Activated B cell treated with CpG ODN at 0.5 μM for 24 hours (primary cell): ENCODE measurements at places on chromosomes 2 and 18. TPM values are rescaled to one million over a fixed set of nuclear protein-coding genes. Genes with fewer than 3 reads are reported as not detected.
A peak's percentile ranks its signal among the peaks of the same experiment; 100 is the strongest.

DNA sequence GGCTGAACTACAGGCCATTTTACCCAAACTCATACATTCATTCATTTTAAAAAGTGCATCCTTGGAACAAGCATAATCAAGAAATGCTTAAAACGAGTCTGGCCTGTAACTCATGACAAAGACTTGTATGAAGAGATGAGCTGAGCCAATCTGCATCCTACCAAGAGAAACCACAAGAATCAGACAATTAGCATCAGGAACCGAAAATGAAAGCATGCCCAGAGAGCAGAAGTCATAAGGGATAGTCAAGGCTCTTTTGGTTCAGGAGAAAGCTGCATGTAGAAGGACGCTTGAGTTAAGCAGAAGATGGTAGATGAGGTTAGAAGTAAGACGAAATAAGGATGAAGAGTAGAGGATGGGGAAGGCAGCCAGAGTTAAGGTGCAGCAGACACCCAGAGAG is 137.0 kb upstream of the CTNNA2 start:
- no peak for DNase-seq

GRCh38 chr18:2976218-2977132 is 36.5 kb downstream of the LPIN2 start:
- no peak for DNase-seq

DNA sequence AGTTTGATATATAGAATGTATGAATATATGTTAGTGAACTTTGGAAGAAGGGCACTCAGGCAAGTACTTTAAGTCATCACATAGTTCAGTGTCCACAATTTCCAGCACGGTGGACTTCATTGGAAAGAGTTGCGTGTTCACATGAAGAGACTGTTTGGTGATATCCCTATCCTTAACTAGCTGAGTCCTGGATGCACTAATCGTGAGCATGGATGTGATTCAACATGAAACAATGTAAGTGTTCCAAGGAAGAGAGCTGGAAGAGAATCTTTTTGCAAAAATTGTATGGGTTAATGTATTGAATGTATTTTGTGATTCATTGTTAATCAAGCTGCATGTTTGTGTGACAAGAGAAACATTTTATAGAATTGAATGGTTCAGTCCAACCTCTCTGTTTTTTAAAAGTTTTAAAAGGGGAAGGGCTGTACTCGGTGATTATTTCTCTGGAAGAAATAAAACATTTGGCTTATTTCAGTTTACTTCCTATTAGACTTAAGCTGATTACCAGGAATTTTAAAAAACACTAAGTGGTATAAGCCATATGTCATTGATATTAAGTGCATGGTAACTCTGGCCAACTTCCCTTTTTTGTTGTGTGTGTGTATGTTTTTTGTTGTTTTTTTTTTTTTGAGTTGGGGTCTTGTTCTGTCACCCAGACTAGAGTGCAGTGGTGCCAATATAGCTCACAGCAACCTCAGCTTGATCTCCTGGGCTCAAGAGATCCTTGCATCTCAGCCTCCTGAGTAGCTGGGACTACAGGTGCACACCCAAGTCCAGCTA is 8.6 kb downstream of the XRCC5 start:
- DNase-seq: no peak

- DNase-seq: no peak
Observed at GRCh38 chr2:233080836-233081229, 20.7 kb downstream of the INPP5D start.

DNA sequence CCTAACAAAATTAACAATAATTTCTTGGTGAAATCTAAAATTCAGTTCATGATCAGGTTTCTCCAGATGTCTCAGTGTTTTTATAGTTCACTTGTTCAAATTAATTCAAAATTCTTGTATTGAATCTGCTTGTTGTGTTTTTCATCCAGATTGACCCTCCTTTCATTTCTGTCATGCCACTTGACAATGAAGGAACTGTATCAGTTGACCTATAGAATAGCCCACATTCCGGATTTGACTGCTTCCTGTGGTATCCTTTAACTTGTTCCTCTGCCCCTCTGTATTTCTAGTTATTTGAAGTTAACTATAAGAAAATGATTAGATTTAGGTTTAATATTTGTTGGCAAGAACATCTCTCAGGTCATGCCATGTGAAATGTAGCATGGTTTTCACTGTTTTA is 53.3 kb downstream of the TWSG1 start:
- no peak for DNase-seq

- DNase-seq: no peak
Observed at GRCh38 chr2:229715895-229716507, 1.6 kb upstream of the DNER start.

DNA sequence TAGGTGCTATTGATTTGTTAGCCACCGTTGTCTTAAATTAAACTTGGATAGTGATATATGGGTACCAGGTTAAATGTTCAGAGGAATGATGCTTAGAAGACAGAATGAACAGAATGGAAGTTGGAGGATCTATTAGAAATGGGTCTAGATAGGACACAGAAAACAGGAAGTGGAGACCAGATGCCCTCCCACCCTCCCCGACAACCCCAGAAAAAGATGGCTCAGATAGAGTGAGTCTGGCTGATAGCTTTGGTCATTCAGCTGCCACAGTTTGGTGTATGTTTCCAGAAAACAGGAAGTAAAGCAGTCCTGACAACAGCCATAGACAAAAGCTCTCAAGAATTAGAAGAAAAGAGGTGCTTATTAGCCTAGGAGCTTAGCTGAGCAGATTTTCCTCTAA is 71.5 kb upstream of the DSG1 start:
- no peak for DNase-seq

- DNase-seq: no peak
Observed at GRCh38 chr2:101775636-101776035, 78.1 kb downstream of the MAP4K4 start.

GRCh38 chr2:222733470-222733845 is 62.0 kb downstream of the MOGAT1 start:
- DNase-seq: no peak

- no peak for DNase-seq
Observed at GRCh38 chr2:102166189-102166845, 20.5 kb upstream of the IL1RL2 start.

GRCh38 chr2:230891509-230891908 is 26.8 kb downstream of the ITM2C start:
- no peak for DNase-seq

- DNase-seq: no peak
Observed at GRCh38 chr2:205930209-205930608, 155.8 kb downstream of the INO80D start.

GRCh38 chr2:54008439-54008838 is 37.6 kb upstream of the PSME4 start:
- no peak for DNase-seq

- DNase-seq: peak; percentile 56
Observed at GRCh38 chr2:233418761-233419546, 64.7 kb downstream of the DGKD start.

GRCh38 chr2:200377355-200378336 is 71.2 kb downstream of the SPATS2L start:
- no peak for DNase-seq

DNA sequence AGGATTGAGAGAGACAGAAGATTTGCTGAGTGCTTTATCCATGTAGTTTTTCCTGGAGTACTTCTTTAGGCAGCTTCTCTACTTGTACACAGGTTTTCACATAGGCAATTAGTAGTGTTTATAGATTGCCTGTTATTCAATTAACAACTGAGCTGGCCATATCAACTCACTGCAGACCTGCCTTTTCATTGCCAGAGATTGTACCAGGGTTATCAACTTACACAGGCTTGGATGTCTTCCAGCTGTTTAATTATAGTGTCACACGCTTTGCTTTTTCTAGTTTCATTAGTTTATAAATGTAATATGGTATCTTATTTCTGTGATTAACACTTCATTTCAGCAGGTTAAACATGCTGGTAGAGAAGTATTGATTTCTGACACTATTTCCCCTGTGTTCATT is 125.9 kb downstream of the GPD2 start:
- no peak for DNase-seq

- no peak for DNase-seq
Observed at GRCh38 chr2:164773635-164774034, 68.0 kb downstream of the COBLL1 start.

DNA sequence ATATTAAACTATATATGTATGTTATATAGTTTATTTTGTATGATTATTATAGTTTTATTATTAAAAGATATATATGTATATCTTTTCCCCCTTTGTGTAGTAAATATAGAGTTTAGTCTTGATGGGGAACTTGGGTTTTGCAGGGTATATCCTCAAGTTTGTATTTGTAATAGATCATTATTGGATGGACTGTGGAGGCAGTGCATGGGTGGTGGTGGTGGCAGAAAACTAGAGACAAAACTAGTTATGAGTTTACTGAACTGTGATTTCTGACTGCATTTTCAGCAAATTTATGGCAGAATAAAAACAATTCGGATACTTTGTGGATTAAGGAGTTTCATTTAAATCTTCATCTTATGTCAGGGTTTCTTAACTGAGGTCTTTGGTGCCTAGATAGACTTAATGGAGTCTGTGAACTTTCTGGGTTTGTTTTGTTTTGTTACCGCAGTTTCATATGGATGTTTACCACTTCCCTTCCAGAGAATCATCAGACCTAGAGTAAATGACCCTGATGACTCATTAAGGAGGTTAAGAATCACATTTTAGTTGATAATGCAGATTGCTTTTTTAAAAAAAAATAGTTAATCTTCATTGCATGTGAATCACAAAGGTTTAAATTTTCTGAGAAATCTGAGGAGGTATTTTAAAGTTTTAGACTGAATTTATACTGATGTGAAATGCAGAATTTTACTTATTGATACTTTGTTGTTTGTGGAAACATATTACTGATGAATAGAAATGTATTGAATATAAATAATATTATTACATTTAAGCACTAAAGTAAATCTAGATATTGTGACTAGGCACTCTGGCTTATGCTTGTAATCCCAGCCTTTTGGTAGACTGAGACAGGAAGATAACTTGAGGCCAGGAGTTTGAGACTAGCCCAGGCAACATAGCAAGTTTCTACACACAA is 14.5 kb downstream of the EPC2 start:
- no peak for DNase-seq

GRCh38 chr2:45777996-45778719 is 126.7 kb downstream of the PRKCE start:
- no peak for DNase-seq

DNA sequence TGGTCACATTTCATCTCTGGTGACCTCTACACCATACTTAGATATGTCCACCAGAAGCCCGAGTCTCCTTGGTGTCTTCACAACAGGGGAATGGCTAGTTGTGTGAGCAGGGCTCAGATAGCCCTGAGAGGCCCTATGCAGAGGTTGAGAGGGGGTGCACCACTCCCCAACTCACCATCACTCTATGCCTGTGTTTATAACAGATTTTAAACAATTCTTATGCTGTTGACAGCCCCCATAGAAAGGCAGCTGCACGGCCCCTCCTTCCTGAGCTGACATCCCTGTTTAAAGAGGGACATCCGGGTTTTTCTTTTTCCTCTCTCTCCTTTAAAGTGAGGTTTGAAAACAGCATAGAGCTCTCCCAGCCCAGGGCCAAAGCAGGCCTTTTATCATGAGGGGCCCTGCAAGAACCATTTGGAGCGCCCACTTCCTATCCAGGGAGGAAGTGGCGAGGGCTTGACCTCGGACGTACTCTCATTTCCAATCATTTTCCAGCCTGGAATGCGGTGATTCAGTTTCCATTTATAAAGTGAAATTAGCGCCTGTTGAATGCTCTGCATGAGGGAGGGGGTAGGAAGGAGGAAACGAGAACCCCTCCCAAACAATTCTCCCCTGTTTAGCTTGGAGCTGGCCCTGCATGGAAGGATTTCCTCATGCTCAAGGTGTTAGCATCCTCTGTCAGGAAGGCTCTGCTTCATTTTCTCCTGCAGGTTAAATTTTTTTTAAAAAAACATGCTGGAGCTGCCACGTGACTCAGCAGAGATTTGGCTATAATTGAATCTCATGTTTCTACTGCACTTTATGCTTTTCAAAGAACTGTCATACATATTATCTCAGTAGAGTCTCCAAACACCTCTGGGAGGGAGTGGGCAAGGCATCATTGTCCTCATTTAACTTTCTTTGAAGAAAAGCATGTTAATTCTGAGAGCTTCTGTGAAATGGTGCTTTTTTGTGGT is 117.5 kb downstream of the DDX1 start:
- DNase-seq: no peak

GRCh38 chr2:139613264-139613663 is 833.1 kb upstream of the NXPH2 start:
- DNase-seq: no peak

DNA sequence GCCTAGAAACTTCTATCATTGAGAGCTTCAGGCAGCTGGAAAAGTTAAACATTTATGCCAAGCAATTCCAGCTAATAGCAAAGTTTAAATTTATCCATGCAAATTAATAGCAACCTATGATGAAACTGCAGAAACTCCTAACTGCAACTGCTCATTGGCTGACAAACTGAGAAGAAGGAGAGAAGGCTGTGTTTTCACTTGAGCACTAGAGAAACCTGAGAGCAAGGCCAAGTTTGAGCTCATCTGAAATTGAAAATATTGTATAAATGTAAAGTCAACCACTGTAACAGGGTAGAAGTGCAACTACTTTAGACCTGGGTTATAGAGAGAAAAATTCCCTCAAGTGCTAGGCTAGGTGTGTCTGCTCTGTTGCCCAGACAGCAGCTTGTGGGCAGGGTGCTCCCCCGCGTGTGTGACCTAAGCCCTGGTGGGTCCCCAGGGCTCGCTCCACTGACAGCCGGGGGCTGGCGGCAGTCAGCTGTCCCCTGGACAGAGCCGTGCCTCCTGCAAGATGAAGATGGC is 50.2 kb downstream of the CABYR start:
- DNase-seq: no peak

GRCh38 chr18:7789856-7790552 is 222.9 kb downstream of the PTPRM start:
- no peak for DNase-seq

GRCh38 chr18:31244771-31245394 is 73.1 kb upstream of the DSG1 start:
- no peak for DNase-seq

- DNase-seq: no peak
Observed at GRCh38 chr2:72562451-72563153, 263.2 kb downstream of the EXOC6B start.

DNA sequence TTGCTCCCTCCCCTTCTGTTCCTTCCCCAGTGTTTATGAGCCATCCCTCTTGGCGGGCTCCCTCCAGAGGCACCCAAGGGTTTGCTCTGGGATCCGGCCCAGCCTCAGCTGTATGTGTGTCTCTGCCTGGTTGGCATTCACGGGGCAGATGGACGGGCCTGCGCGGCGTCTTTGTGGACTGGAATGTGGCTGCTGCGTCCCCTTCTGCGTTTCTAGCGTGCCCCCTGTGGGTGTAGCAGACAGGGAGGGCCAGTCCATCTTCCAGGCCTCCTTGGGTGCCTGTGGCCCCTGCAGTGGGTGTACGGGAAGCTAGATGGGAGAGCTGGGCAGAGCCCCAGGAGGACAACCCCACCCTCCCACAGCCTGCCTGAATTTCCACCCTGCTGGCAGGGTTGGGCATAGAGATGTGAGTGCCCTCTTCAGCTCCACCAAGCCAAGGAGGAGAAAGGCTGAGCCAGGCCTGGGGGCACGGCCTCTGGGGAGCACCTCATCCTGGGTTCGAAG is 15.7 kb downstream of the GPC1 start:
- DNase-seq: no peak

MERTK gene
- total RNA-seq: 0.22 TPM in 1 of 2 replicates, not detected in the other

CRYGD gene
- not detected in 2 replicates for total RNA-seq

INO80C gene
- 31.6 and 35.9 TPM in 2 replicates for total RNA-seq

NEU2 gene
- total RNA-seq: not detected in 2 replicates

KHK gene
- 2.2 and 2.6 TPM in 2 replicates for total RNA-seq

ATP8B1 gene
- total RNA-seq: 0.42 and 0.69 TPM in 2 replicates

CREG2 gene
- total RNA-seq: not detected in 2 replicates

G6PC2 gene
- not detected in 2 replicates for total RNA-seq

RAMP1 gene
- total RNA-seq: 3.9 and 4.4 TPM in 2 replicates

IGFBP2 gene
- not detected in 2 replicates for total RNA-seq

FTCDNL1 gene
- 1.4 and 1.5 TPM in 2 replicates for total RNA-seq

COLEC12 gene
- total RNA-seq: 0.05 TPM in 1 of 2 replicates, not detected in the other

ERICH2 gene
- total RNA-seq: not detected in 2 replicates
